ENCODE measurements at places on chromosomes 7 and 10.

DNA sequence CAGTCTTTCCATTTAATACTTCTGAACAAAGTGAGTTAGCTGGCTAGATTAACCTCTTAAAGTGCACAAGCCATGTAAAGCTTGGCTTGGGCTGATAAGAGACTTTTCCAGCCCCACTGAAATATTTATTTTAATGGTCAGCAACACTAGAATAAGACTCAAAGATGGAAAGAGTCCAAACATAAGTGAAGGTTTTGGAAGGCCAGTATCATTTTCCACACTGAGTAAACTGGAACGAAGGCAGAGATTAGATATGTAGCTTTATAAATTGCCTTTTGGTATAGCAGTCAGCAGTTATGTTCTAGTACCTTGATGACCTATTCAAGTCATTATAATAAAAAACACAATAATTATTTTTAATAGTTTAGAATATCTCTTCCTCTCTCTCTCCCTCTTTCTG lies 102.2 kb downstream of the HDAC9 start:
- no peak for DNase-seq

- no peak for DNase-seq
These were observed 141.9 kb upstream of the KLF14 start for GRCh38 chr7:130875901-130876300.

- DNase-seq: no peak
These were observed 97.6 kb downstream of the AASS start for GRCh38 chr7:122046402-122046801.

DNA sequence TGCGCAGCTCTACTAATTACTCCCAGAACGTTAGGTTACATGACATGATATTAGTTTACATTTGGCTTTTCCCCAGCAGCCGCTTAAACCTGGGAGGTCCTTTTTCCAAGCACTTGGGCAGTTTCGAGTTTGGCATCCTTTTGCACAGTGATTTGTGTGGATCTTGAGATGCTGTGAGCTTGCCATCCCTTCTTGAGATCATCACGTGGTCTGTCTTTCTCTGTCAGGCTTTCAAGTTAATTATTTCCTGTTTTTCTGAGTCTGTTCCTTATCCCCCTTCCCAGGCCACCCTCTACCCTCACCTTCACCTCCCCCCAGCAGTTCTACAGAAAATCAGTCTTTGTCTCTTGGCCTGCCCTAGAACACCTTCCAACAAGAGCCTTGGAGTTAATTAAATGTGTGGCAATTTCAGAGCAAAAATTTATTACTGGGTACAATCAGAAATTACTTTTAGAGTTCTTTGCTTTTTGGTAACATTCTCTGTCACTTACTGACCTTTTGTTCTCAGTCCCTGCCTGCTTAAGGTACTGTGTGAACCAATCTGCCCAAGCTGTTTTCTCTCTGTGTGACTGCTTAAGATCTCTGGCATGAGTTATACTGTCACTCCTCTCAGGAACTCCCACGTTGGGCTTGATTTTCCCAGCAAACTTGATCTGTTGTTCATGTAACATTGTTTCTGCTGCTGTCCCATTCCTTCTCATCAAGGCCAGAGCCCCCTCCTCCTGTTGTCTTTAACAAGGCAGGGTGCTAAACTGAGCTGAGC lies 3.1 kb upstream of the SLF2 start:
- DNase-seq: no peak

- no peak for DNase-seq
These were observed 29.1 kb upstream of the MACC1 start for GRCh38 chr7:20246236-20246635.

GRCh38 chr7:84701524-84702306 lies 485.1 kb downstream of the SEMA3D start:
- DNase-seq: peak; percentile 94

DNA sequence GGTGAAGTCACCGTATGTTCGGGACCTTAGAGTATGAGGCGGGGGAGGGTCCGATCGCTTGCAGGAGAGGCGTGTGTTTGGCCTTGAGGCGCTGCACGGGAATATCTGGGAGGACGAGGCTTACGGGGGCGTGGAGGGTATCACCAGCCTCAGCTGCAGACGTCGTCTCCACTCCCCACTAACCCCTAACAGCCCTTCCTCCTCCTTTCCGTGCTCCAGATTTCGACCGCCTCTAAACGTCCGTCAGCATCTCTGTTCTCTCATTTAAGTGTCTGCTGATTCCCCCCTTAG lies 23.5 kb upstream of the ZNF12 start:
- peak; percentile 32 for DNase-seq

- no peak for DNase-seq
These were observed 164.2 kb downstream of the NXPH1 start for GRCh38 chr7:8597565-8597964.

DNA sequence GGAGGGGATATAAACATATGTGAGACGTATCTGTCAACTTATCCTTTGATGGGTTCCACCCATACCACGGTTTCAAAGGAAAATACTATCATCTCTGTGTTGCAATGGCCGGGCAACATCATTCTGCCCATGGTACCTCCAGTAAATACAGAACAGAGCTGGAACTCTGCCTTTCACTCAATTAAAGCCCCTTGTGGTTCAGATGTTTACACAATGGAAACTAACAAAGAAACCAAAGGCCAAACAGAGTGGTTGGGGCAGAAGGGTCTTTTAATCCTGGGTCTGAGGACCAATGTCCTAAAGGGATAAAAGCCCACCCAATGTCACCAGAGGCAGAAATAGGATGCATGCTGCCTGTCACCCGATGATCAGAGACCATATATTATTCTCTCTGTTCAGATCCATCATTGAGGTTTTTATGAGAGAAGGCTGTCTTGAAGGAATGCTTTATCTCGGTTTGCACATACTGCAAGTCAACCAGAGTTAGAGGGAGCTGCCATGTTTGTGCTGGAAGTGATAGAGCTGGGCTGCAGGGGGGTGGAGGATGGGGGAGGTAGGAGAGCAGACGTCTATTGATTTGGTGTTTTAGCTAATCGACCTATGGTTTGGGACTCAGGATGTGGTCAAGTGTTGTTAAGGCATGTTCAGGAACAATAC lies 105.4 kb upstream of the FRMD4A start:
- no peak for DNase-seq

GRCh38 chr7:24052572-24053260 lies 231.3 kb upstream of the NPY start:
- peak; percentile 96 for DNase-seq

GRCh38 chr7:72023926-72024325 lies 388.2 kb downstream of the CALN1 start:
- DNase-seq: no peak

DNA sequence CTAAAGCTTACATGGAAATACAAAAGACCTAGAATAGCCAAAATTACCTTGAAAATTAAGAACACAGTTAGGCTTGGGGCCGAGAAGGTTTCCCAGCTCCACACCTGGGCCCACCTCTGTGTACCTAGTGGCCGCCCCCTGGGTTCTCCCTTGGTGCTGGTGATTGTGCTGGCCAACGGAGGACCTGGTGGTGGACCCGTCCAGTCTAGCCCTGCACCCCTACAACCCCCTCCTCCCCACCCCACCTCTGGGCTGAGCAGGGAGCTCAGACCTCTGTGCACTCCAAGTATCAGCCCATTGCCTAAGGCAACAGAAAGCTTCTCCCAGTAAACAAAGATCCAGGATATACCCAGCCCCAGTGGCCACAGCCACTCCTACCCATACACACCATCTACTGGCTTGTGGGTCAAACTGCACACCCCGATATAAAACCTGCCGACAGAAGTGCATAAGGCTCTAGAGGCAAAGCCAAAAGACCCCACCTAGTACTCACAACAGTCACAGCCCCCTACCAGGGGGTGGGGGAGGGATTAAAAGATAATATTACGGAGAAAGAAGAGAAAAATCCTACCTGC lies 105.0 kb upstream of the DIP2C start:
- no peak for DNase-seq

DNA sequence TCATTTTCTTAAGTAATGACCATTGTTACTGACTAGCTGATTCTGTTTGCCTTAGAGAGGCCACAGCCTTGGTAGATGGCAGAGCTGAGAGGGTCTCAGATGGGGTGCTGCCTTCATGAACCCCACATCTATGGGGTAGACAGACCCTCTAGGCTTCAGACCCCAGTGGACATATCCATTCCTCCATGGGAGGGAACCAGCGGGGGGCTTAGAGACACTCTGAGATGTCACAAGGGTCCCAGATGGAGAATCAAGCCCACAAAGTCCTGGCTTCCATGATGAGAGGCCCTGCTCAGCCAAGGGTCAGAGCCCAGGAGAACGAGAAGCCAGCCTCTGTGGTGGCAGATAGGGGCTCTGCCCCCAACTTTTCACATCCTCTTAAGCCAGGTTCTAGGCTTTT lies 408.6 kb downstream of the TCERG1L start:
- no peak for DNase-seq

DNA sequence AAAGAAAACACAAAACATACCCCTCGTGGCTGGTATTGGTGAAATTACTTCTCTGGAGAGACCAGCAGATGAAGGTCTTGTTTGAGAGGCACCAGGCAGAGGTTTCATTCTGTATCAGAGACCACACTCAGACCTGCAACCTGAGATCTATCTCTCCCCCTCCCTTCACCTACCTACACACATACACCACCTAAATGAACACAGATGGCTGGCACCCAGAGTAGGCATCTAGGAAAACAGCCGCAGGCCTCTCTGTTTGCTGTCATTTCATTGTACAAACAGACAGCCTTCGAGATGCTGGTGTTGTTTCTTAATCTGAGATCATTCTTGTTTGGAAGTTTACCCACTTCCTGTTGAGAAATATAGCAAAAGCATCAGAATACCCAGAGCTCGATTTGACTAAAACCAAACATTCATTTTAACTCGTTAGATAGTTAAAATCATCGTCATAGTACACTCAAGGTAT lies 173.9 kb upstream of the SLC25A13 start:
- no peak for DNase-seq

DNA sequence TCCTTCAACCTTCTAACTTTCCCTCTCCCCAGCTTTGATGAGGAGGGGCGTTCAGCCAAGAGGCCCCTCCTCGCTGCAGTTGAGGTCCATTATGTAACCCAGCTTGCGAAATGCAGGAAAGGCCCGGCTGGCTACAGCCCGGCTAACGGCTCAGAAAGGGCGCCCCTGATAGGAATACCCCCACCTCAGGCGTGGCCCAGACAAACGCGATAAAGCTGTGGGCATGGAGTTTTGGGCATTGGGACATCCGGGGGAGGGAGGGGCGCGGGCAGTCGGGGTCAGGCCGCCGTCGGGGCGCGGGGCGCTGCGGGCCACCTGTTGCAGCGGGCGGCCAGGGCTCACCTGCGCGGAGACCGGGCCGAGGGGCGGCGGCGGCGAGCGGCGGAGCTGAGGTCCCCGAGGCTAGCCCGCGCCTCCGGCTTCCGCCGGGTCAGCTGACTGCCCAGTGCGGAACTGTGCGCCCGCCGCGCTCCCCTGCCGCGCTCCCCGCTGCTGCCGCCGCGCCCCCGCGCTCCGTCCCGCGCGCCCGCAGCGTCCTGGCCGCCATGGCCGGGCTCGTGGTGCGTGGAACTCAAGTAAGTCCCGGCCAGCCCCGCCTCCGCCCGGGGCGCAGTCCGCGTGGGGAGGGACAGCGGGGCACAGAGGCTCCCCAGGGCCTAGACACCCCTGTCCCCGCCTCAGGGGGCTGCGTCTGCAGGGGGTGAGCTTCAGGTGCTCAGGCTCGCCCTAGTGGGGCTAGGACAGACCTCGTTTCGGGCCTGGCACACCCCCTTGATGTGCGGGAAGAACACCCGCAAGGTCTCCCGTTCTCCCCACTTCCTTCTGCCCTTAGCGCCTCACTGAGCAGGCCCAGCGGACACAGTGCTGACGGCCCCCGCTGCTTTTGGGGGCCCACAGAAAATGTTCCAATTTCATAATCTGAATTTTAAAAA lies at the start of gene LRMDA:
LRMDA (plus strand) TSS at position 445 of the 932 bp plus-strand sequence.
- peak; percentile 82 for DNase-seq

GRCh38 chr10:44240584-44241205 lies 144.2 kb downstream of the CXCL12 start:
- no peak for DNase-seq

DNA sequence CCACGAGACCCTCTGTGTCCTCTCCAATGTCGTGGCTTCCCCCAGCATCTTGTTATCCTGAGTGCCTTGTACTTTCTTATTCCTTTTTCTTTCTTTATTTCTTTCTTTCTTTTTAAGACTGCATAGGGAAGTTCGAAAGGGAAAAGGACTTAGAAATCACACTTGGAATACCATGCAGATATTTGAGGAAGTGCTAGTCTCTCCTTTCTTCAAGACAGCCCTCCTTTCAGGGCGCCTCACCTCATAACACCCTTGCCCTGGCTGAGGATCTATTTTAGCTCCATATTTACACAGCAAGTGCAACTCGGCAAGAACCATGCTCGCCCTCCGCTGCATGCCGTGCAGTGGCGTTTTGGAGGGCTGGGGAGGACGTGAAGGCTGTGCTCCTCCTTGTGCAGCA lies 232.3 kb upstream of the GLI3 start:
- DNase-seq: no peak

- DNase-seq: no peak
These were observed 40.0 kb upstream of the EIF4H start for GRCh38 chr7:74134117-74134620.

- DNase-seq: no peak
These were observed 589.0 kb downstream of the NXPH1 start for GRCh38 chr7:9022456-9022855.

DNA sequence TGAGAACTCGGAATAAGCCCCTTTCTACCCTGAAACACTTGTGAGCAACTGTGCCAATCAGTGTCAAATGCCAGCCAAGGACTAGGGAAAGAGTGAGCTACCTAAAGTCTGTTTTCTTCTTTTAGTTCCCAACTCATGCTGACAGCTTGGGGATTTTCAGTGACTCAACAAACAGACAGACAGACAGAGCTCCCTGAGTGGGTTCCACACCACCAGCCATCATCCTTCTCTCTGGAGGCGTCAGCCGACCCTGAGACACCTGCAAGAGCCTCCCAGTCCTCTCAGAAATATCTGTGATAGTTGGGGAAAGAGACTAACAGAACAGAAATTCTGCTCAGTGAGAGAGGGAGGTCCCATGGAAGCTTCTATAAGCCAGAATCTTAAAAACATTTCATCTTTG lies 49.5 kb downstream of the GATA3 start:
- no peak for DNase-seq
